Activated T-cell treated with anti-CD3 and anti-CD28 coated beads for 48 hours (primary cell): ENCODE measurements at places on chromosomes 5 and 9.

GRCh38 chr5:159123700-159124099 is 24.0 kb upstream of the EBF1 start:
- DNase-seq = no peak

DNA sequence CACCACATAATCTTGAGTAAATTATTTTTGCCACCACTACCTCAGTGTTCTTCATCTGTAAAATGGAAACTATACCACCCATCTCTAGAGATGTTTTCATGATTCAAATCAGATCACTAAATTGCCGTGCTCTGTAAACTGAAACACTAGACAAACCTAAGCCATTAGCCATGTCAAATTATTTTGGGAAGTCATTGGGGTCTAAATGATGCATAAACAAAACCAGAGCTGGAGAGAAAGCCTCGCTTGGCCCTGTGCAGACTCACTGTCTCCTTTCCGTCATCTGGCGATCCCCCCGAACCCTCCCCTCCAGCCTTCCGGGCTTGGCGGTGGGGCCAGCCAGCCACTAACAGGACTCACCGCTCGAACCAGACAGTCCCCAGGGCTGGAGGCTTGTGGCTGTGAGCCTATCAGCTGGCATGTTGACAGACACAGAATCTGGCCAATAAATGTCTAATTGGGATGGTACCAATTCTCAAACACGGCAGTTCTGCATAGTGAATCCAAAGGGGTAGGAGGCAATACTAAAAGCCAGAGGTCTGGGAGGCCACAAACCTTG is 256.5 kb downstream of the SEC61B start:
- DNase-seq = no peak

GRCh38 chr9:134889386-134890154 is 9.0 kb downstream of the FCN2 start:
- DNase-seq = no peak

DNA sequence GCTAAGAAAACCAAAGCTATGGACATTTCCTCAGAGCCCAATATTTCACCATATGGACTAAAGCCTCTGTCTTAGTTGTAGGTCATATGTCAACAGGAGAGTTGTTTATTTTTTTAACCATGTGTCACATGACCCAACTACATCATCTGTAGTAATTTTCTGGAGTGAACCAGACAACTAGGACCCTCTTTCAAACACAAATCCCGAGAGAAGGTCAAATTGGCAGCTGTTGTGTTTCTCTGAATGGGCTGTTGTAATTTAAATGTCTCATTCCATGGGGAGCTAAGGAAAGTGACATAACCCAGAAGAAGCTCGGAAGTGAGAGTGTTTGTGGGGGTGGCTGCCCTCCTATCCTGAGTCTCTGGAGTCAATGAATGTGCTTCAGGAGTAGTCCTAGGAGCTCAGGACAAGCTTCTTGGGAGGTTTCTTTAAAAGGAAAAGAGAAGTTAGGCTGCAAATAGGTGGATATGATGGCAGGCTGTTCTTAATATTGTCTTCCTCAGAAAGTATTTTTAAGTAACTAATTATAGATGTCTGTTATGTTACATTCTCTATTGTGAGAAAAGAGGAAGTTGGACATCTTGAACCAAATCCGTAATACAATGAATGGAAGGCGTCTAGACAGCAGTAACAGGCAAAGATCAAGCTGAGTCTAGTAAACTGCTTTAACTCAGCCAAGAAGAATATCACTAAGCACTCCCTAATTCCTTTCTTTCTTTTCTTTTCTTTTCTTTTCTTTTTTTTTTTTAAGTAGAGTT is 50.1 kb downstream of the TMEM167A start:
- DNase-seq = no peak

DNA sequence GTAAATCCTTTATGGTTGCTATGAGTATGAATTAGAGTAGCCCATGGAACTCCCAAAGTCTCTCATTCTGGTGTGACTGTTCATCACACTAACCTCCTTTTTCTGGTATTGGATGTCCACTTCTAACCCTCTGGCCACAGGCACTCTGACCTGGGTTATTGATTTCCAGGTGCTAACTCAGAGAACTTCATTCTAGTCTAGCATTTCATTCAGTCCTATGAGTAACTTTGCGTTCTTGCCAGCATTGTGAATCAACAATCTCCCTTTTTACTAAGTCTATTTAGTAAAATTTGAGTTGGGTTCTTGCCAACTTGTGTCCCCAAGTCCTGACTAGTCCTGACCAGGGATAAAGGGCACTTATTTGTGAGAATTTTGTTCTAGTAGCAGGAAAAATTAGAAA is 103.5 kb downstream of the SNX18 start:
- no peak for DNase-seq

DNA sequence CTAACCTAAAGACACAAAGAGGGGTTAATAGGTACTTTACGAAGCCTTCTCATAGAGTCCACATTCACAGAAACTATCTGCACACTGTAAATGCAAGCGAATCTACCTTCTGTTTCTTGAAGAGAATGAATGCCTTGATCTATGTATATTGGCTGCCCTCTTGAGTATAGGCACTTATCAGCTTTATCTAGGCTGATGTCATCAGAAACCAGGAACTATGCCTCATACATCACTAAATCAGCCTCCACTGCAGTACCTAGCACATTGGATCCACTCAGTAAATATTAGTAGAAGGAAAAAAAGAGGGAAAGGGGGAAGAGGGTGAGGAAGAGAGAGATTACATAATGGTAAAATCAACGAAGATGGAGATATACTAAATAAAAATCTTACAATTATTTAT is 477.1 kb downstream of the CAAP1 start:
- no peak for DNase-seq

DNA sequence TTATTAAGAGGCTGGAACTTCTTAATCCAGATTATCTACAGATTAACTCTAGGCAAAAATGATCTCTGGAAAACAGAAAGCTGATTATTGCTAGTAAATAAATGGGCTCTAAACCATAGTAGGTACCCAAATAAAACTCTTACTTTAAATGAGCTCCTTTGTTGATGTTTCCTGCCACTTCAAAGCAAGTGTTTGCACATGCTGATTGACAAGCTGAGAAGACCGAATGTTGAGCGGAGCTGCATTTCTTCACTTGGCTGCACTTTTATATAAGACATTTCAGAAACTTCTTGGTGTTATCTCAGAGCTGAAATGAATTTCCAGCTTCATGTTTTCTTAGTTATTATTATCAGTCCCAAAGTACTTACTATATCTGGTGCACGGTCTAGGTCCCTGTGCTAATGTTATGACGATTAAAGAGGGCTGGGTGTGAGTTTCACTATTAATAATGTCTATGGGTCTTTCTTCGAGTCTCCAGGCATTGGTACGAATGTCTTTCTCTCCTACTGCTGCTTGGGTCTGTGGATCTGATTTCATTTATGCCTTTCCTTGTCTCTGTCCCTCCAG is 58.6 kb upstream of the CTXN3 start:
- DNase-seq = no peak

- peak; percentile 69 for DNase-seq
Measured at GRCh38 chr9:97398999-97399758, 12.7 kb upstream of the TDRD7 start.

- DNase-seq = no peak
Measured at GRCh38 chr5:60718166-60718892, 18.4 kb upstream of the DEPDC1B start.

GRCh38 chr5:67353500-67354450 is 157.2 kb upstream of the CD180 start:
- no peak for DNase-seq

- no peak for DNase-seq
Measured at GRCh38 chr5:146238973-146239372, 35.6 kb downstream of the RBM27 start.
